Smooth muscle cell of trachea (primary cell): ENCODE measurements at places on chromosomes 2 and 18. TPM values are rescaled to one million over a fixed set of nuclear protein-coding genes. Genes with fewer than 3 reads are reported as not detected.

The FAM237A gene
- total RNA-seq = not detected in 2 replicates

The TNFRSF11A gene
- 0.66 and 0.73 TPM in 2 replicates for total RNA-seq

The ABCG5 gene
- total RNA-seq = not detected in 2 replicates

The MBP gene
- total RNA-seq = 3.8 and 14.4 TPM in 2 replicates

The ANKRD39 gene
- total RNA-seq = 6.1 and 6.5 TPM in 2 replicates

The FRZB gene
- 0.17 and 0.44 TPM in 2 replicates for total RNA-seq

The TMEM200C gene
- under 0.01 and 0.17 TPM in 2 replicates for total RNA-seq

The PTGR3 gene
- total RNA-seq = 13.4 and 14.7 TPM in 2 replicates

The ARHGAP15 gene
- total RNA-seq = not detected in 2 replicates

The ASAP2 gene
- 26.0 and 33.3 TPM in 2 replicates for total RNA-seq
